Left cardiac atrium (tissue), 4 donors: ENCODE measurements at places on chromosomes 1 and 21. TPM values are rescaled to one million over a fixed set of nuclear protein-coding genes. Genes with fewer than 3 reads are reported as not detected.
A peak's percentile ranks its signal among the peaks of the same experiment; 100 is the strongest.

DNA sequence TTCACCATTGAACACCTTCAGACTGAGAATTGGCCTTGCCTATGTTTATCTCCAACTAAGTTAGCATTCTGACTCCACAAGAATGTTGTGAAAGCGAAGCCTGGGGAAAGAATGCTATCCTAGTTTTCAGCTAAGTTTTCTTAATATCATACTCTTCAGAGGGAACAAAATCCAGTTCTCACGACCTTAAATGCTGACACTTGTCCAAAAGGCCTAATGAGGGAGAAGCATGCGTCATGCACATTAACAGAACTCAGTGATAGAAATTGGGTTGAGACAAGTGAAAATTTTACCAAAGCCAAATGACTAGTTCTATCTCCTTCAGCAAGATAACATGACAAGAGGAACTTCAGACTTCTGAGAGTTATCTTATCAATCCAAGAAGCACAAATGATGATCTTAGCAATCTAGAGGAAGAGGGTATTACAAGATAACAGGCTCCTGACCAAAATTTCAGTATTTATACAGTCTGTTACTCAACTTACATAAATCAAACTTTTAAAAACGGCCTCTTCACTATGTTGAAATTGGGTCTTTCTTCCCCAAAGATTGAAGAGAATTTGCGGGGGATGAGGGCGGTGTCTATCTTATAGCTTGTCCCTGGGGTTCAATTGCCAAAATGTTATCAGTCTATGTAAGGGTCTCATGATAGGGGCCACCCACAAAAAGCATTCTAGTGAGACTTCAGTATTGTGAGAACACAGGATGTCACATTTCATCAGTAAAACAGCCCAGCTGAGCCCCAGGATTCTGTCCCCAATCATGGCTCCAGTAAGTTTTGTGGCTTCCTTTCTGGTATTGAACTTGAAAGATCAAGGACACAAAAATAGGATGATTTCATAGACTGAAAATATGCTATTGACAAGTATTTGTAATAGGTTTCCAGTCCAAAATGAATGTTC lies 26.5 kb upstream of the SLC45A3 start:
- DNase-seq: no peak

GRCh38 chr1:43452789-43453441 lies 816 bp downstream of the HYI start:
- no peak for DNase-seq

GRCh38 chr21:14523234-14523633 lies 22.9 kb downstream of the SAMSN1 start:
- DNase-seq: no peak

DNA sequence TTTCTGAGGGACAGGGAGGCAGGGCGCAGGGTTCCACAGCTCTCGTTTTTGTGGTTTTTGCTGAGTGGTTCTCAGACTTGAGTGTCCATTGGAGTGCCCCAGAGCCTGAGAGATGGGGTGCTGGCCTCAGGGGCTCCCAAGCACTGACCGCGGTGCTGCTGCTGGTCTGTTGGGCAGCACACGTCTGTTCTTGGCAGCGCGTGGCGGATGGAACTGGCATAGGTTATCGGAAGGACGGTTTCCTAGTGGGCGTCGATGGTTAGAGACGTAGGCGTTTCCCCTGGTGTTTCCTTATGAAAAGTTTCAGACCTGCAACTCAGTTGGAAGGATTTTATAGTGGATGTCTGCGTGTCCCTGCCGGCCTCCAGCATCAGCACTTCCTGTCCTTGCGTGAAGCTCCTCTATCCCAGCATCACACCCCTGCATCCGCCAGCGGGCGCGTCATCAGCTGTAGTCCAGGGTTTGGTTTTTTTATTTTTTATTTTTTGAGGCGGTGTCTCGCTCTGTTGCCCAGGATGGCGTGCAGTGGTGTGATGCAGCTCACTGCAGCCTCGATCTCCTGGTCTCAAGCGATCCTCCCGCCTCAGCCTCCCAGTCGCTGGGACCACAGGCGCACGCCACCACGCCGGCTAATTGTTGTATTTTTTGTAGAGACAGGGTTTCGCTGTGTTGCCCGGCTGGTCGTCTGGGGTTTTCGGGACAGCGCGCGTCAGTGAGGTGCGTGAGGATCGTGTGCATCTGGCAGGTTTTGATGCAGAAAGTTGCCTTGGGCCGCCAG lies 11.8 kb downstream of the RRP1 start:
- peak; percentile 15 for DNase-seq

Gene UAP1
- total RNA-seq: 36.8 TPM

DNA sequence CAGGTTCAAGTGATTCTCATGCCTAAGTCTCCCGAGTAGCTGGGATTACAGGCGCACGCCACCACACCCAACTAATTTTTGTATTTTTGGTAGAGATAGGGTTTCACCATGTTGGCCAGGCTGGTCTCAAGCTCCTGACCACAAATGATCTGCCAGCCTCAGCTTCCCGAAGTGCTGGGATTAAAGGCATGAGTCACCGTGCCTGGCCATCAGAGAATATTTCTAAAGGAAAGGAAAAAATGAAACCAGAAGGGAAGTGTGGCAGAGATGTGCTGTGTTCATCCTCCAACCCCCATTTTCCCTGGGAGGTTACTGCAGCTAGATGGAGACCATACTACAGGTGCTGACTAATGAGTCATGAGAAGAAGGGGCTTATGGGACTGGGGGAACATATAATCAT lies 964.1 kb downstream of the TTLL7 start:
- DNase-seq: no peak

Gene CHAF1B
- 0.84 TPM for total RNA-seq

DNA sequence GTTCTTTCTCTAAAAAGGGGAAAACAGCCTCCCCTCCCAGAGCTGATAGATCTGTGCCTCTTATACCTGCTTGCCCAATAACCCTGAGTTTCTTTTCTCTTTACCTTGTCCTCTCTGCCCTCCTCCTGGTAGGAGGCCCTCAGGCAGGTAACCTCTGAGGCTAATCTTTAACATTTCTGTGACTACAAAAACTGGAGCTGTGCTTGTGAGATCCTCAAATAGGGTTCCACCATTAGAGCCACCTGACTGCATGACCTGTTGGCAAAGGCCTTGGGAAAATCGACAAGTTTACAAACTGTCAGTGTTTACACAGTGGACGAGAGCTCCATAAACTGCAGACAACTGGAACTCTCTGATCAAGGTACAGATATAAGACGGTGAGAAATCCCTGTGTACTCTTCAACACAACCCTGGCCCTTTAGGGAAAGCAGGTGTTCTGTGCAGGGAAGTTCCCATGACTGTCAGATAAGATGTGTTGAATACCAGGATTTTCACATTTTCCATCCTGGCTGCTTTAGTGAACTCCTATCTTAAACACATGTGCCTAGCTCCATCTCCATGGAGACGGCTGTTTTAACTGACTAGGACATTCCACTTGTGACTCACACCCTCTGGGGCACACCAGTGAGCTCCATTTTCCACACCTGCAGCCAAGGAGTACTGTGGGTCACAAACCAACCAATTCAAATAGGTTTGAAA lies 38.3 kb downstream of the ECE1 start:
- DNase-seq: peak; percentile 86

- no peak for DNase-seq
Observed at GRCh38 chr1:169009666-169010065, 96.8 kb upstream of the ATP1B1 start.

Gene BOLA1
- 16.0 TPM for total RNA-seq

Gene KCNQ4
- 1.3 TPM for total RNA-seq

DNA sequence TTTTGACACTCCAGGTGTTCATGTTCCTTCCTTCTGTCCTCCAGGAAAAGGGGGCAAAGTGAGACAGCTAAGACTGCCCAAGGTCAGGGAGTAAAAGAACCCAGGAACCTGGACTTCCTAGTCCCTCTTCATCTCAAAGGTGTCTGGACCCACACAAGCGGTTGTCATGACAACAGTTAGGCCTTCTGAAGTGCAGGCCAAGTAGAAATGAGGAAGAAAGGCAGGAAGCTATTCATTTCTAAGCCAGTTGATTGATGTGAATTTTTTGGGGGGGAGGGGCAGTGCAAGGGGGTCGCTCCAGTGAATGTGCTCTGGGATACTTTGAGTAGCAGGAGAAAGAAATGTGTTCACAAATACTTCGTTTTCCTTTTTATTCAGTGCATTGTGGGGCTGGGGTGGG lies 114.3 kb downstream of the NAV1 start:
- DNase-seq: no peak

DNA sequence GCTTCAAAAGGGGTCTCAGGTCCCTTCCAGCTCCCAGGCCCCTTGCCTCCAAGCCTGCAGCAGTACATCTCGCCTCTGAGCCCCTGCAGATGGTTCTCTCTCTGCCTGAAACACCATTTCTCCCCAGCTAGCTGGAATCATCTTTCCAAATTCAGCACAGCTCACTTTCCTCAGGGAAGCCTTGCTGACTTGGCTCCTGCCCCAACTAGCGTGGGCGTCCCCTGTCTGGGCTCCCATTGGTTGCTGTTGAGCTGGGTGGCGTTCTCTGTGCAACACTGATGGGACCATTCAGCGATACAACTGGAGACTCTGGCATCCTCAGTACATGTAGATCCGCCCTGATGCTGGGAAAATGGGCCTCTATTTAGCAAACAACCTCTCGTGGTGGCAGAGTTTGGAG lies 141.3 kb upstream of the IGSF21 start:
- no peak for DNase-seq

DNA sequence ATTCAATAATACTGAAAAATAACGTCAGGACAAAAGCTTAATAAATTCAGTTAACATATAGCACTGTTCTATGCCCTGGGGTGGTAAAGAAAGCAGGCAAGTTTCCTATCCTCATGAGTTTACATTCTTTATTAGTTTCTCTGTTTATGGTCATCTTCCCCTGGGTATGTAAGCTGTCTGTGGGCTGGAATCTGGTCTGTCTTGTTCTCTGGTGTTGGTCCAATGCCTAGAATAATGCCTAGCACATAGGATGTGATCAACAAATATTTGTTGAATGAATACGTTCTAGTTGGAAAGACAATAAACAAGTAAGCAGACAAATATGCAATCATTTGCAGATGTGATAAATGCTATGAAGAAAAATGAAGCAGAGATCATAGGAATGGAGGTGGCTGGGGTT lies 7.2 kb upstream of the IGSF3 start:
- no peak for DNase-seq

Gene FMO1
- 0.62 TPM for total RNA-seq

Gene PPFIA4
- 16.3 TPM for total RNA-seq

GRCh38 chr1:228862542-228863505 lies 127.5 kb downstream of the RHOU start:
- no peak for DNase-seq

Gene TAF5L
- 10.8 TPM for total RNA-seq

GRCh38 chr1:82227306-82228095 lies 426.8 kb downstream of the ADGRL2 start:
- DNase-seq: no peak

DNA sequence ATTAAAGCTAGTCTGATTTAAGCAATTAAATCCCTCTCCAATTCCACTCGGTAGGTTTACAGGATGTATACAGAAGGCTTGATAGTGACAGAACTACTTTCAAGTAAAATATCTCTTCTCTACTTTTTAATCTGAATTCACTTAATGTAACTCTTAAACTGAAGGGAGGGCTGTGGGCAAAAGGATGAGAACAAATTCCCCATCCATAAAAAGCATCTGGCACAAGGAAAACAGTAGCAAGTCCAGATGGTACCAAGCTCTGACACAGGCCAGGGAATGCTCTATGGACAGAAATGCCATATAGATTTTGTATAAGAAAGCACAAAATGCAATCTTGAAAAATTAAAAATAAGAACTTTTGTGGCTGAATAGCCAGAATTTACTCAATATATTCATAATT lies 53.1 kb upstream of the USH2A start:
- DNase-seq: no peak

Gene LY9
- total RNA-seq: 0.71 TPM

GRCh38 chr1:1067860-1068516 lies 6.1 kb downstream of the RNF223 start:
- no peak for DNase-seq

GRCh38 chr1:45353685-45354084 lies 13.4 kb upstream of the MUTYH start:
- DNase-seq: no peak

- DNase-seq: peak; percentile 14
Observed at GRCh38 chr1:2590233-2591141, 3.9 kb downstream of the PRXL2B start.

GRCh38 chr1:10936998-10937901 lies 75.2 kb upstream of the TARDBP start:
- no peak for DNase-seq

- DNase-seq: no peak
Observed at GRCh38 chr1:110087812-110088738, 17.6 kb upstream of the ALX3 start.

Gene ACTL8
- total RNA-seq: not detected

GRCh38 chr1:216388558-216388957 lies 34.7 kb downstream of the USH2A start:
- DNase-seq: no peak

- DNase-seq: no peak
Observed at GRCh38 chr1:51761351-51761750, 117.2 kb downstream of the NRDC start.

Gene NPHS2
- not detected for total RNA-seq

GRCh38 chr1:89262643-89263042 lies 10.0 kb downstream of the GBP5 start:
- no peak for DNase-seq

Gene EDEM3
- total RNA-seq: 25.4 TPM

Gene NHLH1
- 0.10 TPM for total RNA-seq

DNA sequence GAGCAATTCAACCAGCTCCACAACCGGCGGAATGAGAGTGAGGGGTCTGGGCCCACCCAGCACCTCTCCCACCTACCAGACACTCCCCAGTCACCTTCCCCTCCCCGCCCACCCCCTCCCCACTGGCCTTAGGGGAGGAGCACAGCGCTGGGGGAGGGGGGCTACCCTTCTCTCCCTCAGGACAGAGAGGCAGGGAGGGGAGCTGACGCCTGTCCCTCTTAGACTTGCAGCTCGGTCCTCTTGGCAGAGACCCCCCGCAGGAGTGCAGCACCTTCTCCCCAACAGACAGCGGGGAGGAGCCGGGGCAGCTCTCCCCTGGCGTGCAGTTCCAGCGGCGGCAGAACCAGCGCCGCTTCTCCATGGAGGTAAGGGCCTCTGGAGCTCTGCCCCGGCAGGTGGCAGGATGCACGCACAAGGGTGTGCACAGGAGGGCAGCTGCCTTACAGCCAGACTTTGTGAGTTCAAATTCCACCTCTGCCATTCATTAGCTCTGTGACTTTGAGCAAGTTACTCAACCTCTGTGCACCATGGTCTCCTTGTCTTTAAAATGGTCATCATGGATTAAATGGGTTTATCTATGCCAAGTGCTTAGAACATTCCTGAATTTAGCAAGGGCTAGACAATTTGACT lies 18.9 kb downstream of the CDK18 start:
- no peak for DNase-seq

DNA sequence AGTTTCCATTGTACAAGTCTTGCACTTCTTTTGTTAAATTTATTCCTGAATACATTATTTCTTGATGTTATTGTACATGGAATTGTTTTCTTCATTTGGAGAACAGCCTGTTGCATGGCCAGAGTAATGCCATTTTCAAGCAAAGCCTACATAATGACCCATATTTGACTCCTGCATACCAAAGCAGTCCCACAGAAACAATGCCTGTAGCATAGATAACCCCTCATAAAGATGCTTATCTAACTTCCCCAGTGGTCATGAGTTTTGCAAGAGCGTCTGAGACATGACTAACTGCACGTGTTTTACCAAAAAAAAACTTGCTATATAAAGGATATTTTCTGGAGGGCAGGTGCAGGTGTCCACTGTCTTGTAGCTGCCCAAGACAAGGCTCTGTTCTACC lies 30.3 kb upstream of the RLF start:
- no peak for DNase-seq

Gene E2F2
- total RNA-seq: 0.18 TPM

Gene BARHL2
- total RNA-seq: not detected

Gene IFI44
- total RNA-seq: 13.0 TPM

Gene TACSTD2
- total RNA-seq: 0.81 TPM

GRCh38 chr1:189859385-189859977 lies 618.2 kb downstream of the BRINP3 start:
- DNase-seq: no peak
